Left lung (tissue), 14 donors: ENCODE measurements at places on chromosomes 5 and 9. TPM values are rescaled to one million over a fixed set of nuclear protein-coding genes. Genes with fewer than 3 reads are reported as not detected.

DNA sequence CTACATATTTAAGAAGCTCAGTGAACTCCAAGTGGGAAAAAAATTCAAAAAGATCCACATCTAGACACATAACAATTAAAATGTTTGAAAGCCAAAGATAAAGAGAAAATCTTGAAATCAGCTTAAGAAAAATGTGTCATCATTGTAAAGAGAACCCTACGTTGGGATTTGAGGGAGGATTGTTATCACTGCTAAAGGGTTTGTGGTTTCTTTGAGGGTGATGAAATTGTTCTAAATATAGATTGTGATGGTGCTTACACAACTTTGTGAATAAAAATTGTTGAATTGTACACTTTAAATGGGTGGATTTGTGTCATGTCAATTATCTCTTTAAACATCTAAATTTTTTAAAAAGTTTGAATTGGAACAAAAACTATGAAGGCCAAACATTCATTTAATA, 92.2 kb upstream of the ADAMTS19 start:
- DNase-seq, result no peak

DNA sequence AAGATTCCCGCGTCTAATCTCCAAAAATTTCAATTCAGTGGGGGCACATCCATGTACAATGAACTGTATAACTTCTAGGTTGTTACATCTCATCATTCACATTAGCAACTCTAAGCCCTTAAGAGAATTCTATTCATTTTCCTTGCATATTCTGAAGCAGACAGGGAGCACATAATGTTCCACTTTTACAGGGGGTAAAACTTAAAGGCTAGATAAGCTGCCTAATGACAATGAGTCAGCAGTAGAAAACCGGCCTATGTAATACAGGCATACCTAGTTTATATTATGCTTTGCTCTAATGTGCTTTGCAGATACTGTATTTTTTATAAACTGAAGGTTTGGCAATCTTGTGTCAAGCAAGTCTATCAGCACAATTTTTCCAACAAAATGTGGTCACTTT, 40.4 kb downstream of the PTAR1 start:
- no peak for DNase-seq

Gene PRELID2
- polyA plus RNA-seq, result 10.0 TPM

GRCh38 chr5:180210961-180211760, 2.1 kb upstream of the RASGEF1C start:
- DNase-seq, result no peak

GRCh38 chr9:96751815-96752214, 26.1 kb downstream of the ZNF510 start:
- no peak for DNase-seq

DNA sequence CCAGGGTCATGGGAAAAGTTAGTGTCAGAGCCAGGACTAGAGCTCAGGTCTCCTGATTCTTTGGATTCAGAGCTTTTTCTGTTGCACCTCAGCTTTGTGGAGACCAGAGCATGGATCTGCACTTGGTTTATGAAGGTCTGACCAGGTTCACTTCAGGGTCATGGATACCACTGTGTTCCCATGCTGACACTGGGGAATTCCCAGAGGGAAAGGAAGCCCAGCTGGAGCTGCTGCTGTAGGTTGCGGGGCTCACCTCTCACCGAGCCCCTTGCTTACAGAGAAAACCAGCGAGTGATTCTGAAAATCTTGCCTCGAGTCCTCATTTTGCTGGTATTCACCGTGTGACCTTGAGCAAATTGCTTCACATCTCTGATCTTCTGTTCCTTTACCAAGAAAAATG, 83.0 kb downstream of the RGS3 start:
- DNase-seq, result no peak

- no peak for DNase-seq
Observed at GRCh38 chr5:140363631-140364471, 3.9 kb downstream of the SLC4A9 start.

DNA sequence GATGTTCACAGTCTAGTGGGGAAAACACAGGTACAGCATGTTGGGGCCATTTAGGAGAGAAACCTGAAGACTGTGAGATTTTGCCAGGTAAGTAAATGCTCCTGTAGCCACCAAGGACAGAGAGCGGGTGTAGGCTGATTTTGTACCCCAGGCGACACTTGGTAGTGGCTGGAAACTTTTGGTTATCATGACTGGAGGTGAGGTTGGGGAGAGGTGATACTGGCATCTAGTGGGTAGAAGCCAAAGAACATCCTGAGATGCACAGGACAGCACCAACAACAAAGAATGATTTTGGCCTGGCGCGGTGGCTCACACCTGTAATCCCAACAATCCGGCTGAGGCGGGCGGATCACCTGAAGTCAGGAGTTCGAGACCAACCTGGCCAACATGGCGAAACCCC, 38.8 kb upstream of the PWWP2A start:
- DNase-seq, result no peak

Gene DOCK8
- 5.9 TPM for polyA plus RNA-seq

- no peak for DNase-seq
Observed at GRCh38 chr5:165126598-165126997, 1621.2 kb downstream of the MAT2B start.

- DNase-seq, result no peak
Observed at GRCh38 chr9:97906236-97906831, 16.0 kb downstream of the TRMO start.

GRCh38 chr5:40682154-40683017, 2.7 kb downstream of the PTGER4 start:
- no peak for DNase-seq

Gene ABLIM3
- polyA plus RNA-seq, result 89.4 TPM

DNA sequence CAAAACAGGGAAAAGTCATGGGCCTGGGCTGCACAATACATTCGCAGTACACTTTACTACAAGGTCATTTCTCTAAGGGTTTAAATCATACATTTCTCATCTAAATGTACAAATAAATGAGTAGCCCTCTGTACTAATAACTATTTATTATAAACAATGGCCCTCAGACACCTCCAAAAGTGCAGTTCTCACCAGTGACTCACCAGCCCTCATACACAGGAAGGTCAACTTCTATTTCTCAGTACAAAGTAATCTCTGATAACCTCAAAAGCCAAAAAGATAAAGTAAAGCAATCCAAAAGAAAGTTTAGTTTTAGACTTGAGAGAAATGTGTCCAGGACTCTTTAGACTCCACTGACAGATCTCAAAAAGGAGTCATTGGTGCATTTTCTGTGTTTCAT, 1258.1 kb upstream of the CDH6 start:
- DNase-seq, result no peak

- DNase-seq, result no peak
Observed at GRCh38 chr9:72399391-72399790, 34.4 kb upstream of the ZFAND5 start.
